ENCODE measurements at places on chromosomes 3 and 15.

- DNase-seq = no peak
Measured at GRCh38 chr3:155254445-155254844, 39.0 kb downstream of the STRIT1 start.

- DNase-seq = no peak
Measured at GRCh38 chr15:35603301-35603700, 57.3 kb upstream of the DPH6 start.

DNA sequence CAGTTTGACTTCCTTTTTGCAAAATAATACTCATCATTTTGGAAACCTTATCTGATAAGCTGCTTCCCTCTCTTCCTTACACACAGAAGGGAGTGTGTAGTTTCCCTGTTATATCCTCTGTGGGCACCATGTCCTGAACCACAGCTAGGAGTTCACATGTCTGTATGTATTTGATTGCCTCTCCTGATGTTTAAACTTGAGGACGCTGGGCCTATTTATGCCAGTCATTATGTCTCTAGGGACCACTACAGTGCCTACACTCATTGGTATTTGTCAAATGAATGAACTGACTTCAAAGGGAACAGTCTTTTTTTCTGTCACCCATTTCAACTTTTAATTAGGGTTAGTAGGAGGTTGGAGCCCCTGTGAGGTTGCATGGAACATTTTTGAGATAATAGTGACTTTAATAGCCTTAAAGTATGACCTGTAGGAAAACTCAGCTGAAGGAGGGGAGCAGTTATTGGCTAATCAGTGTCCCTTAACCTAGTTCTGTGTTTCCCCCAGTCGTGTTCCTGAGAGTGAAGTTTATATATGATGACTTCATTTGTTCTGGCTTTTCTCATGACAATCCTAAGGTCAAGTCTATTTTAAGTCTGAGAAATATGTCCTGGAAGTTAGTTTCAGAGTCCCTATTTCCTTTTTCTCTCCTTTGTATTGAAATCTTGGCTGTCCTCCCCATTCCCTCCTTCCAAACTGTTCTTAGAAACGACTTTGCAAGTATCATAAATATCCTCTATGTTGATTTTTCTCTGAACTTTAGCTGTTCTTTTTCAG, 28.9 kb downstream of the PDE8A start:
- DNase-seq = no peak

DNA sequence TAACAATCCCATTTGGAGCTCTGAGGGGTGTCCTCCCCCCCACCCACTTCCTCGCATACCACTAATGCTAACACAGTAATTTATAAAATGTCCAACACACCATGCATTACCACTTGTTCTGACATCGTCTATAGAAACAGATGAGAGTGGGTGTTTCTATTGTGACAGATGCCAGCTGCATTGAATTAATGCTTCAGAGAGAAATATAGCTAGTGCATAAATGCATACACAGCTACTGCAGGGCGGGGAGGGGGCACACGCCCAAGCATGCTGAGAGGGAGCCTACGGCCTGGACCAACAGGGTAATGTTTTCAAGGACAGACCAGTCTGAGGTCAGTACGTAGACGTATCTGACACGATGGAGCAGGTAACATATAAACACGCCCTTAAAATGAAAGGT, 106.0 kb upstream of the FEZF2 start:
- DNase-seq = no peak

DNA sequence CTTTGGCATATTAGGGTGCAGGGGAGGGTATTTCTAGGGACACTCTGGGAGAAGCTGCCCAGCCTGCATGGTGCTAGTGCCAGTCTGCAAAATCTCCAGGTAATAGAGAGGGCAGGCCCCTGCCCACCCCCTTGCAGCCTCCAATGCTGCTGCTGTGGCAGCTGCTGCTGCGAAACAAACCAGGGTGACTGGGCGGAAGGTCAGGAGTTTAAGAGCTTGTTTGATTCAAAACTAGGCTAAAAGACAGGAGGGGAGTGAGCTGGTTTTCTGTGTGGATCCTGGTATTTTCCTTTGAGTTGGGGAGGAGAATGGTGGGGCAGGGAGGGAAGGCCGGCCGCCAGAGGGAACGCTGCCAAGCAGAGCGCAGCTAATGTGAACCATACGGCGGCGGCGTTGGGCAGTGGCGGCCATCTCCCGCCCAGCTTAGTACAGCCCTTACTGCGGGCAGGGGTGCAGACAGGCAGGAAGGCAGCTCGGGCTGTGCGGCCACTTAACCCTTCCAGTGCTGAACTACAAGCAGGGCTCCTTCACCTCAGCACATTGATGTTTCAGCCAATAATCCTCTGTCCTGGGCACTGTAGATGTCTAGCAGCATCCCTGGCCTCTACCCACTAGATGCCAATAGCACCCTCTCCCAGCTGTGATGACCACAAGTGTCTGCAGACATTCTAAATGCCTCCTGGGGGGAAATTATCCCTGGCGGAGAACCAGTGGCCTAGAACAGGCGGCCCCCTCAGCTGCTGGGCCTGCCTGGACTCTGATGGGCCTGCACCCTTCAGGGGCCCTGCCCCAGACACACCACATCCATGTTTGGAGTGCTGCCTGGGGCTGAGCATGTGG, 125.7 kb downstream of the EEFSEC start:
- no peak for DNase-seq

GRCh38 chr15:46146915-46147314, 512.1 kb downstream of the SQOR start:
- DNase-seq = no peak

GRCh38 chr3:65878831-65879230, 159.9 kb downstream of the MAGI1 start:
- DNase-seq = no peak

GRCh38 chr3:31680072-31680870, 147.5 kb downstream of the STT3B start:
- DNase-seq = no peak

DNA sequence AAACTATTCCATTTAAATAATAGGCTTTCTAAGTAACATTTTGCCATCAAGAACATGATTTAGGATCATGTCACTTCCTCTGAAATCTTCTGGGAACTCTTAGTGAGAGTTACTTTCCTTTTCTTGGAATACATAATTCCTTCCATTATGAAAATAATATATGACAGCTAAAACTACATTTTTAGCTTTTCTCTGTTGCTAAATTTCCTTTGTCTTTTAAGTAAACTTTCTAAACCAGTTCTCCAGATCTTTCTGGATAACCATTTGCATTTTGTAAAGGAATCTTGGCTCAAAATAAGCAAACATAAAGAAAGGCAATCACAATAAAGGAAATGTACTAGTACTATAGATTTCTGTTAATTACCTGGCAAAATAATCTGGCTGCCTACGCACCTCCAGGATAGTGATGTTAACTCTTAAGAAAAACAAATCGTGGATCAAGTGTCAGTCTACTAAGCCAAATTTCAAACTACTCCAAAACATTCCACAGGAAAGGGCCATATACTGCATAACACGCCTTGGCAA, 165.7 kb downstream of the ZNF385D start:
- no peak for DNase-seq

- DNase-seq = no peak
Measured at GRCh38 chr15:85545752-85546151, 165.3 kb downstream of the AKAP13 start.

- DNase-seq = no peak
Measured at GRCh38 chr3:101039285-101039684, 46.1 kb upstream of the ABI3BP start.

- no peak for DNase-seq
Measured at GRCh38 chr3:193851941-193852674, 259.1 kb downstream of the OPA1 start.

GRCh38 chr3:43162230-43163084, 56.6 kb upstream of the POMGNT2 start:
- no peak for DNase-seq

DNA sequence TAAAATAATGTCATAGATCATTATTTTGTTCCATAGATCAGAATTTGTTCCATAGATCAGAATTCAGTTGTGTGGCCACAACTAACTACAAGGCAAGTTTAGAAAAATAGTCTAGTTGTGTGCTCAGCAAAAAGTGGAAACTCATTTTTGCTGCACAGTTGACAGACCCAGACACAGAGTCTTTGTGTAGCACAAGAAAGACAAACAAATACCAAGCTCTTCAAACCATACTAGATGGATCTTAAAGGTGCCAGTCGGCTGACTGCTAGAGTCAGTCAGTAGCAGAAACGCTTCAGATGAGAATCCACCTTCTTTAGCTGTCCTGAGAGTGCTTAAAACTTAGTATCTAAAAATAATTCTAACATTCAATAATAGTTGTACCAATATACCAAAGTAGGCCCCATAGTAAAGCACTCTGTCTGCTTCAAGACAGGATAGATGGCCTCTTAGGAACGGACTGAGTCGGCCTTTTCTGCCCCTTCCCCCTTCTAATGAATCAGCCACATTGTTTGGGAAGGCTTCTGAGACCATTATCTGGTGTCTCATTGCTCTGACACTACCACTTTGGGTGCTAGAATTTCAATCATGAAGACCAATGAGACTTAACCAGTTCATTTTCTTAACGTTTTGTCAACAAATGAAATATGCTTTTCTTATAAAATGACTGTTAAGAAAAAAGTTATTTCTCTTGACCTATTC, 27.7 kb upstream of the SLC4A7 start:
- DNase-seq = no peak

DNA sequence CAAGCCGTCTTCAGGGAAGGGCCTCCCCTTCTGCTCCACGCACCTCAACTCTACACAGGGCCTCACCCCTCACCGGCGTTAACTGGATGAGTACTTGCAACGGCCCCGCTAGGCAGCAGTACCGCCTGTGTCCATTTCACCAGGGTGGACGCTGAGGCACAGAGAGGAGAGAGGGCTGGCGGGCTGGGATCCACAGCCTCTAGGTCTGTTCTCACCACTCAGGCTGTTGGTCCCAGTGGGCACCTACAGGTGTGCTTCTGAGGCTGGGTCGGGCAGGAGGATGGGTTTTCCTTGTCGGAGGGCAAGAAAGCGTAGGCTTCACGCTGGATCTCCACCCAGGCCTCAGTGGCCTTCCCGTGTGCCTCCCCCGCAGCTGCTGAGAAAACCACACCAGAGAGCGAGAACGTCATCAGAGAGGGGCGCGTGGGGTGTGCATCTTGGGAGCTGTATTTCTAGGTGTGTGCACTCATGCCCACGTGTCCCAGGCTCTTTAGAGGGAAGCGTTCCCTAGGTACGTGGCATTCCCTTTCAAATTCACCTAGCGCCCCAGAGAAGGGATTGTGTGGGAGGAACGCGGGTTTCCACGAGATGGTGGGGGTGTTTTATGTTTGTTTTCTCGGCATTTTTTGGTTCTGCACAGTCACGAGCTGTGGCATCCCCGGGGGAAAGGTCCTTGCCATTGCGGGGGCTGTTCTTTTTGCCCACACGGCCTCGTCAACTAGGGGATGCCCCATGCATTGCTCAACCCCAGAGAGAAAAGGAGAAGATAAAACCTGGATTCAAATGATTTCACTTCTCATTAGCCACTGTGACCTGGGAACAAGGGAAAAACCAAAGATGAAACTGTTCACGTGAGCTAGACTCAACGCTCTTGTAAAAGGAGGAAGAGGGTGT, 67.7 kb downstream of the MGLL start:
- no peak for DNase-seq

DNA sequence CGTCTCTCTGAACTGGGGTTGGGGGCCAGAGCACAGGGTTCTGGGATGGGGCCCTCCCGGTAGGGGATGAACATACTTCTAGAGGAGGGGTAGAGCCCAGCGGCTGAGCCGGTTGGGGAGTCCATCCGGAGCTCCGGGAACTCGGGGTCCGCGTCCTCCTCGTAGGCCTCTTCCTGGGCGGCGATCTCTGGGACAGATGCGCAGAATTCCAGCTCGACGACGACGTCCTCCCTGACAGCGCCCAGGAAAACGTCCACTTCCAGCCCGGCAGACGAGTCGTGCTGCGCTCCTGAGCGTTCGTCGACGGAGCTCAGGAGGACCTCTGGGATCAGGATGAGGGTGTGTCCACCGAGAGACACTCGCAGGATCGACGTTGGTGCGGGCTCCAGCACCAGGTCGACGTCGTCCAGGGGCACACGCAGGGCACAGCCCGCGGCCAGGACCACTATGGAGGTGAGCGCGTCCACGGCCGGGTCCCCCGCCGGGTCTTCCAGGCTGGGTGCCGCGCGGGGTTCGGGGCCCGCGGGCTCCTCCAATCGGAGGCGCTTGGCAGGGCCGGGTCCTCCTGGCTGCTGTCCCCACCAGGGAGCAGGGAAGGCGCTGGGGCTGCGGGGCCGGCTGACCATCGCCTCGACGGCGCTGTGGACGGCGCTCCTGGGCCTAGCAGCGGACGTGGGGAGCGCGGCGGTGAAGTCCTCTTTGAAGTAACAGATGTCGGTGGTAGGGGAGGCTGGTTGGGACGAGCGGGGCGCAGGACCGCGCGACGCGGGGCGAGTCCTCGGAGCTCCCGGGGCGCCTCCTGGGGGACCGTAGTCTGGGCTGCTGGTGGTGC, 474 bp downstream of the PRR23B start:
- DNase-seq = no peak

GRCh38 chr3:40971191-40972168, 227.8 kb upstream of the CTNNB1 start:
- no peak for DNase-seq

GRCh38 chr3:13452490-13453335, 27.4 kb upstream of the HDAC11 start:
- no peak for DNase-seq

Data from cortex of kidney (tissue), 1 donor.